Activated naive CD4-positive, alpha-beta T cell (primary cell): ENCODE measurements at places on chromosomes 1 and 21.

DNA sequence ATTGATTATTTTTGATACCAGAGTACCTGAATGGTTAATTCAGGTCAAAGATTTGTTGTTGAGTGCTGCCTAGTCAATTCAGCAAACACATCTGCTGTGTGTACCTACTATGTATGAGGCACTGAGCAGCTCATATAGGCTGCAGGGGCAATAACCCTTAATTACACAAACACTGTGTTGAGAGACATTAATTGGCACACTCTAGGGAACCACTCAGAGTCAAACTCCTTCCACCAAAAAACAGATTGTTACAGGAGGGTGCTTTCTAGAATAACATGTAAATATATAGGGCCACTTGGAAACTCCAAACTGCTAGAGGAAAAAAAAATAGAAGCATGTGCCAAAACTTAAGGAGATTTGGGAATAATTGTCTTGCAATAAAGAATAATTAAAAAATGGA lies 31.3 kb downstream of the UBE2U start:
- no peak for DNase-seq

- no peak for DNase-seq
Observed at GRCh38 chr1:156102633-156103511, 11.6 kb upstream of the LMNA start.

GRCh38 chr1:8107897-8108296 lies 81.8 kb upstream of the ERRFI1 start:
- no peak for DNase-seq

DNA sequence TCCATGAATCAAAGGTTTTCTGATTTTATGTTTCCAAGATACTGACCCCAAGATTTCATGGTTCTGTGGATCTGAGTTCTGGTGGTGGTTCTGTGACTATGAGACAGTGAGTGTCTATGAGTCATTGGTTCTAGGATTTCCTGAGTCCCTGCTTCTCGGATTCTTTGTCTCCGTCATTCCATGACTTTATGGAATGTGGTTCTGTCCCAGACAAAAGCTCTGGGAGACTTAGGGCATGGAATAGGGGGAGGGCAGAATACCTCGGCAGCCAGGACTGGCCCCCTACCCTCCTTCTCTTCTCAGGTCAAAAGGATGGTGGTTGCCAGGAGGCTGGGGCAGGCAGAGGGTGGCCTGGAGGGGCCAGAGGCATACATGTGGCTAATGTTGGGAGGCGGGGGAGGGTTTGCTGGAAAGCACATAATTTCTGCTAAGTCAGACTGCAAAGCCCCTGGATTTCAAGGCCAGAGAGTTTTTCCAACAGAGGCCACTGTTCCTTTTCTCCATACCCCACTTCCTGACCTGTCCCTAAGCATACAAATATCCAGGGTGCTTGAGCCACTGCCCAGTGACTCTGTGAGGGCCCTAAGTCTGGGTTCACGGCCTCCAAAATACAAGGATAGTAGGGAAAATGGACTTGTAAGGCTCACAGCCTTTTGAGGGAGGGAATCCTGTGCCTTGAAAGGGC lies 17.2 kb downstream of the CDCP2 start:
- no peak for DNase-seq

DNA sequence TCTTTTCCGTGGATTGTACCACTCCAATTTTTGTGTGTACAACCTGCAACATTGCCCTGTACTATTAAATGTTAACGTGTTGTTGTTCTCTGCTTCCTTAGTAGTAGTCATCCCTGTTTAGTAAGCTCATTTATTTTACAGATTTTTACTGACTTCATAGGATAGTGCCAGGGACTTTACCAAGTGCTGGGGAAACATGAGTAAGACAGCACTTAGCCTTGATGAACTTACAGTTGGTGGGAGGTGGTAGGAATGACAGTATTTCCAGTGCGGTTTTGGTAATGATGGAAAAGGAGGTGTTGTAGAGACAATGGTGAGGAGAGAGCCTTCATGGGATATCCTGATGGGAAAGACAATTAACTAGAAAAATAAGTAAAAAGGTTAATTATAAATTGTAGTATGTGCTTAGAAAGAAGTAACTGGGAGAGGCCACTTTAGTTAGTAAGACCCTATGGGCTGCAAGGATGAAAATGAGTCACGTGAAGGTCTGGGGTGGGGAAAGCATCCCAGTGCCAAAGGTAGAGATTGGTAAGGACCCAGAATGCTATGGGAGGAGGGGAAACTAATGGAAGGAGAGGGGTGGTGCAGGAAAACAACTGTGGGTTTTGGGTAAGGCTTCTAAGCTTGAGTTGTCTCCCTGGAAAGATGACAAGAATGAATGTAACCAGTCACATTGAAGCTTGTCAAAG lies 1.7 kb downstream of the RLF start:
- DNase-seq = no peak

GRCh38 chr1:29744684-29745490 lies 508.6 kb downstream of the PTPRU start:
- no peak for DNase-seq

- DNase-seq = no peak
Observed at GRCh38 chr1:177907000-177907399, 62.9 kb downstream of the SEC16B start.

- no peak for DNase-seq
Observed at GRCh38 chr1:172477216-172477615, 33.3 kb upstream of the PIGC start.

GRCh38 chr1:65344171-65344814 lies 35.0 kb downstream of the DNAJC6 start:
- no peak for DNase-seq

DNA sequence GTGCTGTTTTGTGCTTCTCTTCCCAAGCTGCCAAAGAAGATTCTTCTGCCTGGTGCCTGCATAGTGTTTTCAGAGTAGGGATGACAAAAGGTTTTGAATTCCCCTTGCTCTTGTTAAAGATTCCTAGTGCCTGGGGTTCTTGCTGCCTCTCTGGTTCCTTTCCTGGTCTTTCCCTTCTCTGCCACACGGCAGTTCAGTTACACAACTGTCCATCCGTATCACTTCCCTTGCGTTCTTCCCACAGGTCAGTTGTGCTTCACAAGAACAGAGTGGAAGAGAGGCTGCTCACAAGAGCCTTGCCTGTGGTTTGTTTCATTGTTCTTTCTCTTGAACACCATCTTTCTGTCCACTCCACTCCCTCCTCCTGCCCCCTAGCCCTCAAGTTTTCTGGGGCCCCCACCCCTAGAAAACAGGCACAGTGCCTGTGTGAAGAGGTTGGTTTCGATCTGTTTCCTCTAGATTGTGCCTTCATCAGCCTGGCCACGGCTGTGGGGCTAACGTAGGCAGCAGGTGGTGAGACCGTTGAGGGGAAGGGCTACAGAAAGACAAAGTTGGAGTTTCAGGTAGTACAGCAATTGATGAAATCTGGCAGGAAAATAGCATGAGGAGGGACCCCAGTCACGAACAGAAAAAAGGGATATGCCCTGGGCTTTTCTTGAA lies 5.8 kb downstream of the VASH2 start:
- no peak for DNase-seq

GRCh38 chr1:74145086-74145485 lies 52.9 kb downstream of the LRRIQ3 start:
- DNase-seq = no peak

DNA sequence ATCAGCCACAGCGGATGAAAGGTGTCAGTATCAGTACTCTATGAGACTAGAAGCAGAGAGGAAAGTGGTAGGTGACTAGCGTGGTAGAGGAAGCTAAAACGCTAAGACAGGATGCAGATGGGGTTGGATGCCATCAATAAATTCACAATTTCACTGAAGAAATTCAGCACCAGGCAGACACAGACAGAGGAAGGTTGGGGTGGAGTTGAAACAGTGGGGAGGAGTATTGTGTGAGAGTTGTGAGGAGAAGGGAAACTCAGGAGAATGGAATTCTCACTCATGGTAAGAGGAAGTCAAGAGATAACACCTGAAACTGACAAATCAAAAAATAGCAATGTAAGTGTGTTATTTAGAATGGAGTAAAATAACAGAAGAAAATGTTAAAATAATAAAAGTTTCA lies 208.5 kb upstream of the DAB1 start:
- no peak for DNase-seq

DNA sequence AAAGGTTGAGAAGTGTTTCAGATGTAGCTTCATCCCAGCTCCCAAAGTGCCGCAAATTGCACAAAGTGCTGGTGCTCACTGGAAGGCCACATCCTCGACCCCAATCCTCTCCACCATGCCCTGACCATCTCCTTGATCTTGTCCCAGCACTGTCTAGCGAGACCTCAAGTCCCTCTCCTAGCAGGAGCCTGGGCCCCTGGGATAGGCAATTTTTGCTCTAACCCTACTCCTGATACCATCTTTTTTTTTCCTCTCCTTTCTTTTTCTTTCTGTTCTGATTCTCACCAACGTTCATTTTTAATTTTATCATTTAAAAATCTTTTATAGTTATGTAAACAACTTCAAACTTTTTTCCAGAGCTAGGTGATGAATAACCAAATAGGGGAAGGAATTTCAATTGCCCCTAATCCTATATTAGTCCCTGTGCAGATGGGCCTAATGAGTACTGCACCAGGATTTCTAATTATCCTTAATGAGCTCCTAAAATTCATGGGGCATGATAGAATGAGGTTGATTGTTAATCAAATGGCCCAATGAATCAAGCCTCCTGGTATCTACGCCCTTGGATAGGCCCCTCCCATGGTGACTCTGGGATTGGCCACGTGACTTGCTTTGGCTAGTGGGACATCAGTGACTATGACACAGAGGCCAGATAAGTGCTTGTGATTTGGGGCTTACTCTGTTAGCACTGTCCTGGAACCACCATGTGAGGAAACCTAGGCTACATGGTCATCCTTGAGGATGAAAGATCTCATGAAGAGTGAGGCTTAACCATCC lies 41.5 kb upstream of the TENT5B start:
- no peak for DNase-seq

DNA sequence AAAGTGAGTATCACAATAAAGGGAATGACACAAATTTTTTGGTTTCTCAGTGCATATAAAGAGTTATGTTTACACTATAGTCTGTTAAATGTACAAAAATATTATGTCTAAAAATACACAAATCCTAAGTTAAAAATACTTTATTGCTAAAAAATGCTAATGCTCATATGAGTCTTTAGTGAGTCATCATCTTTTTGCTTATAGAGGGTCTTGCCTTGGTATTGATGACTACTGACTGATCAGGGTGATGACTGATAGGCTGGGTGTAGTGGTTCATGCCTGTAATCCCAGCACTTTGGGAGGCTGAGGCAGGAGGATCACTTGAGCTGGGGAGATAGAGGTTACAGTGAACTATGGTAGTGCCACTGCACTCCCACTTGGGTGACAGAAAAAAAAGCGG lies 12.9 kb upstream of the NUF2 start:
- DNase-seq = no peak

DNA sequence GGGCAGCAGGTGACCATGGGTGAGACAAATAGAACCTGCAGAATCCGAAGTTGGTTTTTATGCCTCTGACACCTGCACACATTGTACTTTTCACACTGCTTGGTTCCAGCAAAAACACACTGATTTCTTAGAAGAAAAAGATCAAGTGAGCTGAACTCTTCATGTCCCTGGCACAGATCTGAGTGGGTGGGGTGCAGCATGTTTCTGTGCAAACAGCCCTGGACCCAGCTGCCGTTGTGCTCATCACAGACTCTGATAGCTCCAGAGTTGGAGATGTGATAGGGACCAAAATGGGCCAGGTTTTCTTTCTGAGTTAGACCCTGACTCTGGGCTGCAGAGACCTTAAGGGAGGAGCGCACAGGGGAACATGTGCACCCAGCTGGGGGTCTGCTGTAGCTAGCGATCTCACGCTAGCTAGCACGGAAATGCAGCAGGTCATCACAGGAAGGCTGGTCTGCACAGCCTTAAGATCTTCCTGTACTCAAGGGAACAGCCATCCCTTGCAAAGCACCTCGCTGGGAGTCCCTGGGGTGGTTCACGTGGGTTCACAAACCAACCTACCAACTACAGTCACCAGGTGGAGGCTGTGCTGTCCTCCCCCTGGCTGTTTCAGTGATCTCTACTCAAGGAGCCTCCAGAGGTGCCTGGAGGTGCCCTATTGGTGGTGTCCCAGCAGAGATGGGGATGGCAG lies 291.1 kb downstream of the PTPRU start:
- DNase-seq = no peak

- DNase-seq = no peak
Observed at GRCh38 chr21:32929633-32930038, 96.1 kb upstream of the OLIG2 start.

GRCh38 chr1:54350360-54350759 lies 55.8 kb downstream of the SSBP3 start:
- DNase-seq = no peak

DNA sequence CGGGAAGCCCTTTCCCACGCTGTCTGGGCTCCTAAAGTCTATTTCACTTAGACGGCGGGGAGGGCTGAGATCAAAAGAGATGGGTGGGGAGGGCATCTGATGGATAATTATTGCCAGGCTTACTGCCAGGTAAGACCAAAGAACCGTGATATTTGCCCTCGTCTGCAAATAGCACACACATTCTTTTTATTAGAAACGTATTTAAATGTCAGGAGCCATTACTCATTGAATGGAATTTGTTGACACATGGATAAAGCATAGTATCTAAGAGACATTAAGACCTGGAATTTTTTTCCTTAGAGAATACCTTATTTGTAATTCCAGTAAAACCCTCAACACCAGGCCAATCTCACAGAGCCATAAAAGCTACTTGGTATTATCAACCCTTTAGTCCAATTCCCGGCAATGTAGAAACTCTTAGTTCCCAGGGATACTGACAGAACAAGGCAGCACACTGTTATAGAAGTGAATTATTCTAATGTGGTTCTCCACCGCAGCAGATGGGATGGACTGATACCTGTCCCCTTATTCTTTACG lies 10.6 kb downstream of the URB1 start:
- no peak for DNase-seq

DNA sequence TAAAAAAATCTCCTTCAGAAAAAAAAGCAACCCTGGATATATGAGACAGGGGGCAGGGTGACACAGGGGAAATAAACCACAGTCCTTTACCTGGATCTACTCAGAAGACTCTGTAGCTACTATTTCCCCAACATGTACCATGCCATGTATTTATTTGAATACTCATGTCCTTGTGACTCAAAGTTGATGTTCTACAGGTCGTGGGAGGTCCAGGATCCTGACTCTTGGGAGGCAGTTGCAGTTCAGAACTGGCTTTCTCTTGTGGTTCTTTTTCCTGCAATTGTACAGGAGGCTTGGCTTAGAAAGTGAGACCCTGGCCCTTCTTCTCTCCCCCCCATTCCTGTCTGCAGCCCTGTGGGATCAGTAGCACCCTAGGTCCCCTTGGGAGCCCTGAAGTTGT lies 5.8 kb upstream of the IL24 start:
- no peak for DNase-seq
